ENCODE measurements at places on chromosomes 11 and 22. TPM values are rescaled to one million over a fixed set of nuclear protein-coding genes. Genes with fewer than 3 reads are reported as not detected.

SRSF8 gene
- 30.4 TPM for total RNA-seq

GRCh38 chr11:16526947-16527346 lies 170.6 kb upstream of the SOX6 start:
- ATAC-seq = no peak

GRCh38 chr11:110773442-110773841 lies 61.2 kb upstream of the ARHGAP20 start:
- ATAC-seq = no peak

GRCh38 chr11:44573333-44573732 lies 7.9 kb downstream of the CD82 start:
- ATAC-seq = no peak

FAT3 gene
- total RNA-seq = 0.12 TPM

OR4A16 gene
- total RNA-seq = not detected

DNA sequence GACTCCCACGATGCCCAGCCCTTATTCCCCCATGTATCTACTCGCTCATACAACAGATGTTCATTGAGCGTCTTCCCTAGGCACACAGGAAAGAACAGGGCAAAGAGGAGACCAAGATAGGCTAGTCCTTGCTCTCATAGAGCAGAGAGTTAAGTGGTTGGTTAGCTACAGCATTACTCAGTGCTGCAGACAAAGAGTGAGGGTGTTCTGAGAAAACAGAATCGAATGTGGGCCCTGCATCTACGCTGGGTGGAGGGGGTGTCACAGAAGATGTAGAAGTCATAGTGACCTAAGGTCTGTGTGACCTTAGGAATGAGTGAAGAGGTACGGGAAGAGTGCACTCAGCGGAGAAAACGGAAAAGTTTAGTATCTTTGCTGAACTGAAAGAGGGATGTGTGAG lies 12.3 kb downstream of the PSMD13 start:
- ATAC-seq = no peak

GRCh38 chr11:11985954-11986949 lies 22.2 kb downstream of the DKK3 start:
- no peak for ATAC-seq

DNA sequence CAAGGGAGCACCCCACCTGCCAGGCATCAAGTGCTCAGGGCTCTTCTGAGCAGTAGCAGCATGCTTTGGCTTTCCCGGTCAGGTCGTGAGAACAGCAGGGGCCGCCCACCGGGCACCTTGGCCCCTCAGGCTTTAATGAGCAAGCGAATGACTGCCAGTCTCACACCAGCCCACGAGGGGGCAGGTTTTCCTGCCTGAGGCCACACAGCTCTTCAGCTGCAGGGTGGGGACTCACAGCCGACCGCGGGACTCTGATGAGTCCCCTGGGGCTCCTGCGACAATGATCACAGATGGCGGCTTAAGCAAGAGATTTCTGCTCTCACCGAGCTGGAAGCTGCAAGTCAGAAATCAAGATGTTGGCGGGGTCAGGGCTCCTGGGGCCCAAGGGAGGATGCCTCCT lies 14.3 kb upstream of the FGF19 start:
- ATAC-seq = no peak

DNA sequence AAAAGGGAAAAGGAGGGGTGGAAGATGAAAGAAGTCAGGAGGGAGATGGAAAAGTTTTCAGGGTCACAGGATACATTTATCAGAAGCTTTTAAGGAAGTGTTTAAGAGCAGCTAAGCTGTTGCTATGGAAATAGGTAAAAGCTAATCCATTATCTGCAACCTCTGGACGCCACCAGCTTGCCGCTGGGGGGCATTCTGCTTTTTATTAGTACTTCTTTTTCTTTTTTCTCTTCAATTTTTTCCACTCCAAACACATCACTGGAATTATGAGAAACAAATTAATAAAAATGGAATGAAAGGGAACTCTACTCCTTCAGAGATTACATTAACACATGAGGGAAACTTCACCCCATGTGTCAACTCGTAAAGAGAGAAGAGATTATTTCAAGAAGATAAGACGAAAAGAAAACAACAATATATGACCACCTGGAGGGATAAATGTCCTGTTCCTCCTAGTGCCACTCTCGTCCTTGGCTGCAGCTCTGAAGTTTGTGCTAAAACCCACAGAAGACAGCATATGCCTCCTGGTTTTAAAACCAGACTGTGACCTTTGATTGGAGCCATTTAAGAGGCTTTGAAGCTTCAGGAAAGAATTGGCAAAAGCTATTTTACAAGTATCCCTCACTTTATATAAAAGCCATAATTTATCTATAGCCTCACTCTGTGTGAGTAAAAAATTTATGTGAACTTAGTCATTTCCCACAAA lies 972.8 kb downstream of the OPCML start:
- no peak for ATAC-seq

DNA sequence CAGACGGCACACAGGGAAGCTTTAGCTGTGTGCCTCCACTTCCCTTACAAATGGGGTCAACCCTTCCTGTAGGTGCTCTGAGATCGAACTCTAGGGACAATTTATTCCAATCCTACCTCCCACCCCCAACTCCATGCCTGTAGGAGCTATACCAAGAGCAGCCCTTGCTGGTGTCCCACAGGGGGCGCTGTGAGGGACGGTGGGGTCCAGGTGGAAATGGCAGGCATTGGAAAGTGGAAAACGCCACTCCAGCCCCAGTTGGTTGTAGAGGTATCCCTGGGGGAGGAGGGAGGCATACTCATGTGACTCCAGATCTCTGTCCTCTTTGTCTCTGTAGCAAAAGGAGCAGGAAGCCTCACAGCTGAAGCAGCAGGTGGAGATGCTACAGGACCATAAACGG lies 161.3 kb downstream of the MYO18B start:
- ATAC-seq = no peak

GRCh38 chr11:12119502-12119901 lies 9.1 kb downstream of the MICAL2 start:
- no peak for ATAC-seq

GRCh38 chr11:133653336-133653735 lies 121.0 kb upstream of the OPCML start:
- ATAC-seq = no peak

OR5A1 gene
- not detected for total RNA-seq

HTR3A gene
- total RNA-seq = not detected

DDX25 gene
- not detected for total RNA-seq

SCUBE1 gene
- 0.80 TPM for total RNA-seq

DNA sequence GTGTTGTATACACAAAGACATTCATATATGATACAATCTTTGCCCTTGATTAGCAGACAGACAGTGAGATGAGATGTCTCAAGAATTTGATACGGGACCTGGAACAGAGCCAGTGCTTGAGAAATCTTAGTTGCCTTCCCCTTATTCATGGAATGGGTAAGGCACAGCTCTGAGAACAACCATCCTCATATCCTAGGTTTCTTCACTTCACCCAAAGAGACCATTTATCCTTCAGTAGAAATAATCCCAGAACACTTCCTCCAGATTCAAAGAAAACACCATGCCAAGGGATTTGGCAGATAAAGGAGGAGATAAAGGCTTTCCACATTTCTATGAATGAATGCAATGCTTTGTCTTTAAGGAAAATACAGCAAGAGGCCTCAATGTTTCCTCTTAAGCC lies 8.8 kb upstream of the IZUMO1R start:
- ATAC-seq = no peak

- no peak for ATAC-seq
Observed at GRCh38 chr11:7574491-7575130, 60.8 kb downstream of the PPFIBP2 start.

GRCh38 chr11:115067900-115068530 lies 389.7 kb downstream of the NXPE2 start:
- no peak for ATAC-seq

LIF gene
- total RNA-seq = 0.24 TPM

DNA sequence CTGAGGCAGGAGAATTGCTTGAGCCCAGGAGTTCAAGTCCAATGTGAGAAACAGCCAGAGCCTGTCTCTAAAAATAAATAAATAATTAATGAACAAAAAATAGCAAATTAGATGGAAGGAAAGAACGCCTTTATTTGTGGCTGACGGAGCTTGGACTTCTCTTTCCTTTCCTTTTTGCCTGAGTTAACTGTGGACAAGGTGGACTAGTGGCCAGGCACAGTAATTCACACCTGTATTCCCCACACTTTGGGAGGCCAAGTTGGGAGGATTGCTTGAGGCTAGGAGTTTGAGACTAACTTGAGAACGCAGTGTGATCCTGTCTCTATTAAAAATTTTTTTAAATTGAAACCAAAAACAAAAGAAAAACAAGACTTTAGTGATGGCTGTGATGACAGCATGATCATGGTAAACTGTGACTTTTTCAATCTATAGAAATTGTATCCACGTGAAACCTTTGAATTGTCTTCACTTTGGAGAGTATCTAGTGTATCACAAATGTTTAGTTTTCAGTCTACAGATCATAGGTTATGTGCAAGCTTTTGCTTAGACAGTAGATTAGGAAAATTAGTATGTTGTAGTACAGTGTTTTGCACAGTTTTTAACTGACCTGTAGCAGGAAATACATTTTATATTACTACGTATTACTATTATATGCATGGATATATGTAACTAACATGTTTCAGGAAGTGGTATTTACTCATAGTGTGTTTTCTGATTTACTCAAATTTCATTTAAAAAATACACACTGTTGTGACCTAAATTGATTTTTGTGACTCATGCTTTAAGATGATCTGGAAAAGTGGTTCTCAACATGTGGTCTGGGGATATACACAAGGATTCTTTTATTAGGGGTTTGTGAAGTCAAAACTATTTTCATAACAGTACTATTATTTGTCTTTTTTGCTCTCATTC lies 42.1 kb downstream of the KDM2A start:
- ATAC-seq = no peak

DNA sequence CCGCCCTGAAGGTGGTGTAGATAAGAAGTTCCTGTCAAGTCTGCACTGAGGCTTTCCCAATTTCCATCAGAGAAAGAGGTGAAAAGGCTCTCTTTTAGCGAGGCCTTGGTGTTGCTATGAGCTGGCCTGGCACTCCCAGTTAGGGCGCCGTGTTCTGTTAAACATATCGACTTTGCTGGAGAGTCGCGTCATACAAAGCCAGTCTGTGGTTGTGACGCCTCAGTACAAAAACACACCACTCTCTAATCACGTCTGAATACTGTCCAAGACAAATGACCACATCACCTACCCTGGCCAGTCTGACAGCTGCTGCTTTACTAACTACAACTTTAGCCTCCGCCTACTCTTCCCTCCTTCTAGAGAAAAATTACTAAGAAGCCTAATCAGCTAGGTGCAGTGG lies 8.0 kb upstream of the TOLLIP start:
- ATAC-seq = peak; percentile 76

CCDC81 gene
- 0.28 TPM for total RNA-seq

DNA sequence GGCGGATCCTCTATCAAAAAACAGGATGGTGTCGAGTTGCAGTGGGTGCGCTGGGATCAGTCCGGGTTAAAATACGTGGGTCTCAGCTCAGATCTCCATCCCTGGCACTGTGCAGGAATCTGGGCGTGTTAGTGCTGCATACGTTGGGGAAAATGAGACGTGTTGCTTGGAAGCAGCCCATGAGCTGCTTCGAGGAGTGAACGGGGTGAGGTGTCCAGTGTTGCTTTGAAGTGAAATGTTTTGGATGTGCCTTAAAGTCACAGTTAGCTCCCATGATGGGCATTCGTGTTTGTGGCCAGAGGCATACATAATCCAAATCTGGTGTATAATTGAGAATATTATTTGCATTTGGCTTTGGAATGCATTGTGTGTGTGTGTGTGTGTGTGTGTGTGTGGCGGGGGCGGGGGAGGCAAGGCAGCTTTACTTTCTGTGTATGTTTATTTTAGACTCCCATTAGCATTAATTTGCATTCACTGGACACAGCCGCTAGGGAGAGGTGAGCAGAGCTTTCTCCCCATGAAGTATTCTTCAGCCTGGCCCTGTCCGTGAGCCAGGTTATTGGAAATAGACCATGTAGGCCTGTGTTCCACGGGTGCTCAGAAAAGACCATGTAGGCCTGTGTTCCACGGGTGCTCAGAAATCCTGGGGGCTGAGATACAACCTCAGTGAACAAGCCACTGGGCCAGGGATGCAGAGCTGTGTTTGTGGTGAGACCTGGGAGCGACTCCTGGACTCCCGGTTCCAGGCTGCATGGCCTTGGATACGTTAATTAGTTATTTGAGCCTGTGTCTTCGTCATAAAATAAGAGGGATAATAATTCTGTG lies 134.6 kb downstream of the ST3GAL4 start:
- no peak for ATAC-seq

DNA sequence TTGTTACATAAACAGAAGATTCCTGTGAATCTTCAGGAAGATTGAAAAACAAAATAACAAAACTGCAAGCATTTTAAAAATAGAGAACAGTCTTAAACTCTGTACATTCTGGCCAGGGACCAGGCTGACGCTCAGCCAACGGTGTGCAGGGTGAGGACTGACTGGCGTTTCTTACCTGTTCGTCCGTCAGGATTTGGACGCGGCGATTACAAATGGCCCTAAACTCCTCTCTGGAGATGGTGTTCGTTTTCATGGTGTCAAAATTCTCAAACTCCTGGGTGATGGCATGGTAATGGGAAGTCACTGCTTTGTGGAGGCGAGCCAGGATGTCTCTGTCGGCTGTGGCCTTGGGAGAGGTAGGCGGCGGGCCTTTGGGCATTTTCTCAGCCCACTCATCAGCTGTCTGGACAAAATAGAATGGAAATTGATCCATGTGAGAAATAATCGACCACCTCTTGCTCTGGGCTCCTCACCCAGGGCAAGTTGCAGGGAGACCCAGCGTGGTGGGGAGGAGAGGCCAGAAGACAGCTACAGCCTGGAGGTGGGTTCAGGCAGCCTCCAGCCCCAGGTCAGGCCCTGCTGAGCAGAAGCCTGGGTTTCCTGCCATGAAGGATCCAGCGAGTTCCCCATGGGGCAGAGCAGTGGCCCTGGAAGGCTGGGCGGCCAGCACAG lies 143.0 kb downstream of the MPPED1 start:
- no peak for ATAC-seq

GRCh38 chr11:57762235-57762861 lies 746 bp downstream of the CTNND1 start:
- peak; percentile 24 for ATAC-seq

DNA sequence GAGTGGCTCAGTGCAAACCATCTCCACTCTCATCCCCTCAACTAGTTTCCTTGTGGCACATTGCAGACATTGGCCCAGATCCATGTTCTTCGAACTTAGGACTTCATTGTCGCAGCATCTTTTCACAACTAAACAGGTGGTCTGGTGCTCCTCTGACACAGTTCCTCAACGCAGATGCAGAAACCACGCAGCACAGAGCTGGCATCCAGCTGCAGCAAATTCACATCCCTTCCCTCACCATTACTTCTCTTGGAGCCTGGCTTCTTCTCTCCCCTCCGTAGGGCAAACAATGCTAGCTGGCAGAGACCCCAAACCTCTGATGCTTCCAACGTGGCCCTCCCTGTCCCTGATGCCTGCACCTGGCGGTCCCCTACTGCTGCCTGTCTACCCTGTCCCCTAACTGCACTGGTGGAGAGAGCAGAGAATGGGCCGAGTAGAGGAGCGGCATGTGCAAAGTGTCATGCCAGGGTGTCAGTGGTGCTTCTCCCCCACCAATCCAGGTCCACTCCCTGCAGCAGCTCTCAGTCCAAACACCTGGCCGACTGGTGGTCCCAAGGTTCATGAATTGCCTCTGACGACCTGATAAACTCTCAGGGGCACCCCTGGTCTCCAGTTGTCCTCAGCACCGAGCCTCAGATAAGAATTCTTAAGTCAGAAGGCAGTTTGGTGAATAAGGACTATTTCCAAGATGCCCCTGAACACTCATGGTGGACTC lies 18.1 kb downstream of the TMPRSS13 start:
- ATAC-seq = no peak

DRD2 gene
- 0.08 TPM for total RNA-seq

GRCh38 chr22:36289406-36289870 lies 36.5 kb downstream of the APOL1 start:
- ATAC-seq = no peak

AIFM3 gene
- total RNA-seq = 1.5 TPM

GRCh38 chr11:66510271-66510989 lies at the start of gene BBS1:
BBS1 (plus strand) TSS chr11:66510635; CDS start chr11:66510660, 25 bp downstream.
- ATAC-seq = peak; percentile 91

SCN2B gene
- 0.32 TPM for total RNA-seq
